ENCODE measurements at places on chromosomes 3 and 15.

DNA sequence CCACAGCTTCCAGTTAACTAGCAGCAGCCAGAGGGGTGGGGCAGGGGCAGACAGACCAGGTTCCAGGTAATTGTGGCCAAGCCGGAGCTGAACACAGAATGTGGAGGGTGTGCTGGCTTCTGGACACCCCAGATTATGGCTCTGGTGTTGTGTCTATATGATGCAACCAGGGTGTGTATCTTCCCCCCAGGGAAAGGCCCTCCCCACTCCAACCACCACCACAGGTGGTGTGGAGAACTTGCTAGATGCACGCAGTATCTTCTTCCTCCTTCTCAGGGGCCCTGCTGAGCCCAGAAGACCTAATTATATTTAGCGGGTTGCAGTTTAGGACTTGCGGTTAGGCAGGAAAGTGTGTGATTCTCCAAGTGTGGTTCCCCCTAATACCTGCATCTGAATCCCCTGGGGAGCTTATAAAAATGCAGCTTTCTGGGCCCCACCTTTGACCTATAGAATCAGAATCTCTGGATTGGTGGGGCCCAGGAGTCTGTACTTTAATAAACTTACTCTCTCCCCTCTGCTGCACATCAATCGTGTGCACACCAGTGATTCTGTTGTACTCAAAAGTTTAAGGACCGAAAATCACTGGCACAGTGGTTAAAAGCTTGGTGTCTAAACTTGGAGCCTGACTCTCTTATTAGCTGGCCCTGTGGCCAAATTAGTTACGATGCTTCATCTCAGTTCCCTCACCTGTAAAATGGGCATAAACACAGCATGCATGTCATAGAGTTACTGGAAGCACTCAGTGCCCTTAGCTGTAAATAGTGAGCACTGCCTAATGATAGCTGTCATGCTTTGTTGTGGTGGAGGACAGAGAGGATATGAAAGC is 379.1 kb upstream of the PROK2 start:
- no peak for DNase-seq

DNA sequence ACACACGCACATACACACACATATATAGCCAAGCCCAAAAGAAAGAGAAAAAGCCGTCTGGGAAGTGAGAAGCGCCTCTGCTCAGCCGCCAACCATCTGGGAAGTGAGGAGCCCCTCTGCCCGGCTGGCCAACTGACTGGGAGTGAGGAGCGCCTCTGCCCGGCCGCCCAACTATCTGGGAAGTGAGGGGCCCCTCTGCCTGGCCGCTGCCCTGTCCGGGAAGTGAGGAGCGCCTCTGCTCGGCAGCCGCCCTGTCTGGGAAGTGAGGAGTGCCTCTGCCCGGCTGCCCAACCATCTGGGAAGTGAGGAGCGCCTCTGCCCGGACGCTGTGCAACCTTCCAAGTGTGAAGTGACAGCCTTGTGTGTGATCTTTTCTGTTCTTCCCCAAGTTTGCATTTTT is 49.2 kb downstream of the FHIT start:
- DNase-seq = no peak

- DNase-seq = no peak
Observed at GRCh38 chr3:29239376-29239775, 41.5 kb upstream of the RBMS3 start.

- DNase-seq = no peak
Observed at GRCh38 chr15:69088300-69088965, 72.0 kb upstream of the GLCE start.

DNA sequence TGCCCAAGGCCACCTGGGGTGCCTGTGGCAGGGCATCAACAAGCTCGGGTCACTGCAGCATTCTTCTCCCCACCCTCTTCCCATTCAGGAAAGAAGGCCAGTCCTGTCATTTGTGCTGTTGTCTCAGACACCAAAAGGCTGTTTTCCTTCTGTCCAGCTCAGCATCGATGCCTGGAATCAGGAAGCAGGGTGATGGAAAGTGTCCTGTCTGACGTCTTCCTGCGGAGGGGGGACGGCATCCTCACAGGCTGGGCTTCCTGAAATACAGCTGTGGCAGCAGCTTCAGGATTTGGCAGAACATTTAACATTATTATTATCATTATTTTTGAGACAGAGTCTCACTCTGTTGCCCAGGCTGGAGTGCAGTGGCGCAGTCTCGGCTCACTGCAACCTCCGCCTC is 33.0 kb upstream of the ANKDD1A start:
- no peak for DNase-seq

- no peak for DNase-seq
Observed at GRCh38 chr15:66647358-66647757, 54.7 kb upstream of the SMAD6 start.

DNA sequence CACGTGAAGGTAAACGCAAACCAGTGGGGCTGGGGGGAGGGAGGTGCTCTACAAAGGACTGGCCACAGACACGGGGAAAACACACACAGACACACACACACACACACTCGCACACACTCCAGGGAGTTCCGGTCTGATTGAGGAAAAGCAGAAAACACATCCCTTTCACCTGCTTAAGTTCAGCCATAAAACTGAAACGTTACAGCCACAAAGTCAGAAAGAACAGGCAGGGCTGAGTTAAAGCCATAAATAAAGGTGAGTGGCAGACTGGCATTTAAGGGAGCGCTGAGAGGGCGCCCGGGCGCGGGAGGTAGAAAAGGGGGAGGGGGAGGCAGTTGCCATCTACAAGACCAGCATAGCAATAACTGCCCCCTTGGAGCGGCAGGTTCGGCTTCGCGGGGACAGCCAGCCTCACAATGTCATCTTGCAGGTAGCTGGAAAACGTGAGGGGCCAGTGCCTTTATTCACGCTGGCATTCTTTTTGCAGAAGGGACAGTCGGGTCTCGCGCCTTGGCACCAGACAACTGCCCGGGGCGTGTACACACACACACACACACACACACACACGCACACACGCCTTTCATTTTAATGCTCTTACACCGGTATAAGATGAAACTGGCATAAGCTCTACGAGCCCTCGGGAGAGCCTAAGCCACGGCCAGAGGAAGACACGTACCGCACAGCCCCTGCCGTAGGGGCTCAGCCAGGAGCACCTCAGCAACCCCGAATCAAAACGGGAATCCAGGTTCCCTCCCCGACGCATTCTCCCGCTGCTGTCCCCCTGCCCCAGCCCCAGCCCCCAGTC is 866 bp downstream of the TNIK start:
- DNase-seq = peak; percentile 25

- no peak for DNase-seq
Observed at GRCh38 chr3:197549261-197549885, 6.4 kb downstream of the BDH1 start.

- DNase-seq = no peak
Observed at GRCh38 chr3:37236024-37236423, 61.6 kb upstream of the LRRFIP2 start.

DNA sequence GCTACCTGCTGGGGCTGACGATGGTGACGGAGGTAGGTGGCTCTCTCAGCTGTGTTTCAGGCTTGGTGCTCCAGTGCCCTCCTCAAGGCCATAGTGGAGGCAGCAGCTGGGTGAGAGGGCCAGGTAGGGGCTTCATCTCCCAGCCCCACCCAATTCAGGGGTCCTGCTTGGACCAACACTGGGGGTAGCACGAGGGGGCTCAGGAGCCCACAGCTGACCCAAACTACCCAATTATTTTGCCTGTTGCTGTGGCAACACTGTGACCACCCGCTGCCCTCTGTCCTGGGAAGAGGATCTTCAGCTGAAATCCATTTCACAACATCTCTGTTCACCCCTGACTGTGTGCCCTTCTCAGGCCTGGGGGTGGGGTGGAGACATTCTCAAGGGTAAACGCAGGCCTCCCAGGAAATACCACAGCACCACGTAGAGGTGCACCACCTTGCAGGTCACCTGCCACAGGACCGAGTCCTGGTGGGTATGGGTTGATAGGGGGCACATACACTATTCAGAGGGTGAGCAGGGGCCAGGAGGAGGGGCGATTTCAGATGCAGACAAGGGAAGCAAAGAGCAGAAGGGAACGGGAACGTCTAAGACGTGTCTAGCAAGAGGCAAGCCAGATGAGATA is 62.7 kb downstream of the GRIP2 start:
- no peak for DNase-seq

DNA sequence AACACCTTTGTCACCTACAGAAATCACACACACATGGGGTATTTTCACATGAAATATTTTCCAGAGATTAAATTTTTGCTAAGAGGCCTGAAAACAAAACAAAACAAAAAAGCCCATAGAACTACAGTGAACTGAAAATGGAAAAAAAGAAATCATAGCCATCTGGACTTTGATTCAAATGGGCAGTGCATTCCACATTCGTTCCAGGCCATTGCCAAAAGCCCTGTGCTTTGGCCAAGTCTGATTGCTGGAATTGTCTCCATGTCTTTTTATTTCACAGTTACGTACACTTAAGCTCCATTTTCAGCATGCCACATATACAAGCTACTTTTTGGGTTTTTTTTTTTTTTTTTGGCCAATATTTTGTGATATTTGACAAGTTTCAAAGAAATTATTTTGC is 47.1 kb downstream of the TFG start:
- no peak for DNase-seq

GRCh38 chr3:66452303-66453011 is 48.4 kb downstream of the LRIG1 start:
- no peak for DNase-seq

GRCh38 chr15:25674913-25675312 is 188.2 kb downstream of the ATP10A start:
- DNase-seq = no peak

GRCh38 chr3:151541178-151541577 is 80.3 kb upstream of the IGSF10 start:
- DNase-seq = no peak

GRCh38 chr3:44114142-44114541 is 127.5 kb upstream of the TOPAZ1 start:
- DNase-seq = peak; percentile 38

- peak; percentile 59 for DNase-seq
Observed at GRCh38 chr15:82298520-82298919, 35.9 kb downstream of the SAXO2 start.

DNA sequence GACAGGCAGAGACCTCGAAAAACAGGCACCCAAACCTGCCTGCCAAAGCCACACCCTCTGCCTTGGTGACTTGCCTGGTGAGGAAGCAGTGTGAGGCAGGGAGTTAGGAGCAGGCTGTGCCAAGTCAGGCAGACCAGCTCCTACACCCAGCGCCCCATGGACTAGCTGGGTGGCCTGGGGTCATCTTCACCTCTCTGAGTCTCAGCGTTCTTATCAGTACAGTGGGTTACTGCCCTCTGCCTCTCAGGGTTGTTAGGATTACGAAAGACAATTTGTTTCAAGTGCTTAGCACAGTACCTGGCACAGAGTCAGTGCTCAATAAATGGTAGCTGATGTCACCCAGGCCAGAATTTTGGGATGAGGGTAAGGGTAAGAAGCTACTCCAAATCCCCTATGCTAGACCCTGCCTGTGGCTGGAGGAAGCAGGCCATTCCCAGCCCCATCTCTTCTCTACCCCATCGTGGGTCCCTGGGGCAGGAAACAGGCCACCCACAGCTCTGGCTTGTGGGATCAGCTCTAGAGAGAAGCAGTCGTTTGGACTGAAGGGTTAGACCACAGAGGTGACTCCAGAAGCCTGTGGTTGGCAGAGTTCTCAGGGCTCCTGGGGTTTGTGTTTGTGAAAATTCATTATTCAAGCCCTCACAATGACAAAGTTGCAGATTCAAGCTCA is 10.1 kb downstream of the SLC51B start:
- no peak for DNase-seq

- DNase-seq = no peak
Observed at GRCh38 chr3:20055842-20056241, 15.6 kb downstream of the KAT2B start.

- no peak for DNase-seq
Observed at GRCh38 chr3:172709774-172710663, 848 bp downstream of the NCEH1 start.

DNA sequence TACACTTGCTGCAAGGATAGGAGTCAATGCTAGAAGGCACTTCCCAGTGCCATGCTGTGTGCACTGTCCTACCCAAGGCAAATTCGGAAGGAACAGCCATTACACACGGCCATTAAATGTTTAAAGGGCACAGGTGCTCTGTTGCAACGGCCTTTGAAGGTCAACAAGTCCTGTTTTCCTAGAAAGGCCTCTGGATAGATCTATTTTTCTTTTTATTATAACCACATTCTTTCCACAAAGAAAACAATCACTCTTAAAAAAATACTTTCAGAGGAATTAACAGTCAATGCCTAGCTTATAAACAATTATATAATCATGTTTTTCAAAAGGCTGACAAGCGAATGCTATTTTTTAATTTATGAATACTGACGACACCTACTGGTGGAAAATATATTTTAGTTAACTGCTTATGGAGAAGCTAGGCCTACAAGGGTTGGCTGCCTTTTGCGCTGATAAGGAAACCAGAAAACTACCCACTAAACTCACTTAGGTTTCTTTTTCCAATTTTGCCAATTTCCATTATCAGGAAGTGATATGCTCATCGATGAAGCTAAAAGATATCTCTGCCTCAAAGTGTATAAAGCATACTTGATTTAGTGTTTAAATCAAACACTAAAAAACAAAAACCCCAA is 2.4 kb downstream of the ARHGEF3 start:
- DNase-seq = no peak

DNA sequence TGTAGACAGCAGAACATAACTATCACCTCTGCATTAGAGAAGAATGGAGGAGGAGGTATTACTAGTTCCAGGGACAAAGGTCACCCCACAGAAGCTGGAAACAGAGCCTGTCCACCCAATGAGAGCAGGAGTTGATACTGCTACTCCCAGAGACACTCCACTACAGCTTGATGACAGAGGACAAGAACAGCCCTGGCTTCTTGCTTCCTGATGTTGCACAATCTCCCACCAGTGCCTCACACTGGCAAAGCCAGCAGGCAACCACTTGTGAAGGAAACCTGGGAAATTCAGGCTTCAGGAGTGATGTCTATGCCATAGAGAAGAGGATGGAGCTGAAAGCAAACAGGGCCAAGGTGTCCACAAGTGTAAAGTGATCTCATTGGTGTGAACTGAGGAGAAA is 78.0 kb upstream of the POU1F1 start:
- DNase-seq = no peak

- no peak for DNase-seq
Observed at GRCh38 chr3:16463119-16463518, 50.4 kb downstream of the RFTN1 start.

- DNase-seq = no peak
Observed at GRCh38 chr3:131174752-131175151, 148.1 kb downstream of the NEK11 start.

DNA sequence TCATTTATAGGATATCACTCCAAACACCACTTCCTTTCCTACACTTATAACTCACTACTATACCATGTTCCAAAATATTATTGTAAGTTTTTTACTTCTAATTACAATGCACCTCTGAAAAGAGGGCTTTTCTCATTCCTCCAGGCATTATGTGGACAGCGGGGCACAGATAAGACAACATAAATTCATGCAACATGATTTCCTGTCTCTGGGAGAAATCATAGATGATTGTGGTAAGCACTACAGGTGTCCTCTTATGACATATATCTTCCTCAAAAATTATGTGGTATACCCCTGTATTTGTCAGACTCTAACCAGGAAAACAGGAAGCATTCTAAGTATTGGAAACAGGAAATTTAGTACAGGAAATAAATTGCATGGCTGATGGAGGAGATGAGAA is 45.7 kb upstream of the INO80 start:
- DNase-seq = no peak

All from activated naive CD4-positive, alpha-beta T cell (primary cell).